IMR-90 (cell line): ENCODE measurements at places on chromosomes 3 and 15. TPM values are rescaled to one million over a fixed set of nuclear protein-coding genes. Genes with fewer than 3 reads are reported as not detected.

DNA sequence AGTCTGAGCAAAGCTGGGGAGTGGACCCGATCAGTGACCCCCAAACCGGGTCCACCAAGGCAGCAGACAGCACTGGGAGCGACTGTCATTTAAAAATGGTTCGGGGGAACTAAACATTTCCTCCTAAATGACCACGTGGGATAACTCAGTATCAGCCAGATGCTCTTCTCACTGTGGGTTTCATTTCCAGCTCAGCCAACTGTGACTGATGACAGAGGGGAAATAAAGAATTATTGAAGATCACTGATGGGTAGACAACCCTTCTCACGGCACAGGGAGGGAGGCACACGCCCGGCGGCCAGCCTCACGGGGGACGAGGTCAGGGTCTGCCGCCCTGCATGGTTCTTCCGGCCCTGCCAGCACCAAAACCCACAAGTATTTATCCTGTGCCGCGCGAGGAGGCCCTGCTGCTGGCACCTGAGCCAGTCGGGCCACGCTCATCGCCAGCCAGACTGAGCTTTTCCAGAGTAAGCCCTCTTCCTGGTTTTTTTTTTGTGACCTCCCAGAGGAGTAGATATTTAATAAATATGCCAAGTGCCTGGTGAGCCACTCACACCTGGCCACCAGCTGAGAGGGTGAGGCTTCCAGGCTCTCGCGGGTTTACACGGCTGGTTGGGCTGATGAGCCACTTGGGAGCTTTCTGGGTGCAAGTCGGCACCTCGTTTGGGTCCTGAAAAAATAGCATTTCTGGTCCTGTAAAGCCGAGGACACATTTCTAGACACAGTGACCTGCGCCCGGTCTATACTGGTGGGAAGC is 6.2 kb downstream of the MELTF start:
- H3K36me3 ChIP-seq: no peaks in the 10 kb centered on the region
- H3K27me3 ChIP-seq: peaks cover 61% of the 10 kb centered on the region
- H3K4me1 ChIP-seq: no peaks in the 10 kb centered on the region
- no peak overlapping the region for H3K4me3 ChIP-seq

DNA sequence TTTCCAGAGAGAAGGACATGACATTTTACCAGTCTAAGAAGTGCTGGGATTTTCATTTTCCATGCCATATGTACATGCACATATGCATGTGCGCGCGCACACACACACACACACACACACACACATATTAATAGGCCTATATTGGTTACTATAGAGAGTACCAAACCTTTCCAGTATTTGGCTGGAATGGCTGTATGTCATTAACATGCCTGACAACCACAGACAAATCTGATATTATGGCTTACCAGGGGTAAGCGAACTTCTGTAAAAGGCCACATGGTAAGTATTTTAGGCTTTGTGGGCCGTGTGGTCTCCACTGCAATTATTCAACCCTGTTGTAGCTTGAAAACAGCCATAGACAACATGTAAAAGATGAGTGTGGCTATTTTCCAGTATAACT is 97.2 kb upstream of the TSPAN3 start:
- no peak for DNase-seq
- H3K27me3 ChIP-seq: no peaks in the 10 kb centered on the region
- H3K4me3 ChIP-seq: no peak overlapping the region
- peaks cover 1% of the 10 kb centered on the region; the same call in 1 of the 2 replicates for H3K36me3 ChIP-seq

- H3K36me3 ChIP-seq: peaks cover 3% of the 10 kb centered on the region
- H3K27ac ChIP-seq: no peak overlapping the region
- DNase-seq: no peak
- peaks cover 2% of the 10 kb centered on the region; the same call in 1 of the 2 replicates for H3K4me1 ChIP-seq
These were observed 8.6 kb upstream of the IL20RB start for GRCh38 chr3:136949146-136949545.

DNA sequence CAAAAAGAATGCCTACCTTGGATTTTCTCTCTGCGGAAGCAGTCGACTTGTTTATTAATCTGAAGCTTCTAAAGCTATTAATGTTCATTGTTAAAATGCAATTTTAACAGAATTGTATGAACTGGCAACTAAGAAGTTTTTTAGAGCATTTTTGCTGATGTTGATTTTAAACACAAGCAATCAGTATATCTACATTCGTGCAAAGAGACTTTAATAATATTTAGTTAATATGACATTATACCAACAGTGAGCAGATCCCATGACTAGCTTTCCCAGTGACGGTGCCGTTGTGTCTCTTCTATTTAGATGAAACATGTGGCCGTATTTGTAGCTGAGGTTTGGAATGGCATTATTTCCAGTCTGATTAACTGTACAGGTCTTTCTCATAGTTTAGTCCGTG is 88.0 kb downstream of the PEX5L start:
- H3K4me1 ChIP-seq: no peaks in the 10 kb centered on the region
- no peak overlapping the region for H3K27ac ChIP-seq
- H3K27me3 ChIP-seq: no peaks in the 10 kb centered on the region
- DNase-seq: no peak
- no peak overlapping the region for H3K4me3 ChIP-seq

- no peaks in the 10 kb centered on the region for H3K27me3 ChIP-seq
- no peak overlapping the region for H3K27ac ChIP-seq
- no peak overlapping the region for H3K4me3 ChIP-seq
These were observed 278.4 kb downstream of the OCA2 start for GRCh38 chr15:27820722-27821121.

- no peak overlapping the region for H3K27ac ChIP-seq
- no peak for DNase-seq
- no peak overlapping the region for H3K4me3 ChIP-seq
These were observed 1.0 kb downstream of the PIGZ start for GRCh38 chr3:196967412-196968232.

- H3K27ac ChIP-seq: no peak overlapping the region
- peaks cover 4% of the 10 kb centered on the region; the same call in 1 of the 2 replicates for H3K4me1 ChIP-seq
- no peaks in the 10 kb centered on the region for H3K27me3 ChIP-seq
- no peak overlapping the region for H3K4me3 ChIP-seq
- peak; percentile 86 for DNase-seq
These were observed 53.0 kb downstream of the ZNF148 start for GRCh38 chr3:125322166-125322565.

DNA sequence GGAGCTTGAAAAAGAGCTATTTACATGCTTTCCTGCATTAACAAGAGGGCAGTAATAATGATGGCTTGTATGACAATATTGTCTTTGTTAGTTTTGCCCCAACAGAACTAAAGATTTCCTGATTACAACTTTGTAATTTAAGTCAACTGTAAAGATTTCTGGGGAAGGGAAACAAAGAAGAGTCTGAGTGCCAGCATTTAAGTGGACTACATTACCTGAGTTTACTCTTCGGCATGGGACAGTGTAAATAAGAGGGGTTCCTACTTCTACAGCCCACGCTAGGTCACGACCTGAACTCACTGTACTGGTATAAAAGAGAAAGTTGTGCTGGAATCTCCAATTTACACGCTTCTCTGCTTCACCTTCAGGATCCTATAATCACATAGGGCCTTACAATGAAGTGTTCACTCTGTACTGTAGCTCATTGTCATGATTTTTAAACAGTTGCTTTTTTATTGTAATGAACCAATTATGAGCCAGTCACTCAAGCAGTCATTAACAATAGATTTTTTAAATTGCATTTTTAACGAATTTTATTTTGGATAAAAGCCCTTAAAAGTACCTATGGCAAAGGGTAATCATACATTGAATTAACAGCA is 39.6 kb downstream of the DPH6 start:
- H3K36me3 ChIP-seq: no peaks in the 10 kb centered on the region
- H3K4me3 ChIP-seq: no peak overlapping the region
- H3K27ac ChIP-seq: no peak overlapping the region
- no peaks in the 10 kb centered on the region for H3K4me1 ChIP-seq
- no peak for DNase-seq
- no peaks in the 10 kb centered on the region for H3K27me3 ChIP-seq

CCR1 gene
- not detected in 2 replicates for total RNA-seq

GRCh38 chr3:170049146-170050000 is 11.6 kb downstream of the GPR160 start:
- H3K4me1 ChIP-seq: no peaks in the 10 kb centered on the region
- peaks cover 3% of the 10 kb centered on the region; the same call in 1 of the 2 replicates for H3K27me3 ChIP-seq
- no peak overlapping the region for H3K27ac ChIP-seq
- no peak overlapping the region for H3K4me3 ChIP-seq
- H3K36me3 ChIP-seq: no peaks in the 10 kb centered on the region
- peak; percentile 23 for DNase-seq

- H3K27me3 ChIP-seq: no peaks in the 10 kb centered on the region
- no peak overlapping the region for H3K27ac ChIP-seq
- no peak overlapping the region for H3K4me3 ChIP-seq
- peaks cover 2% of the 10 kb centered on the region; the same call in 1 of the 2 replicates for H3K4me1 ChIP-seq
- H3K36me3 ChIP-seq: no peaks in the 10 kb centered on the region
- peak; percentile 20 for DNase-seq
These were observed 211.0 kb downstream of the GBE1 start for GRCh38 chr3:81550415-81550814.

C3orf49 gene
- not detected in 2 replicates for total RNA-seq

PLSCR5 gene
- not detected in 2 replicates for total RNA-seq

DNA sequence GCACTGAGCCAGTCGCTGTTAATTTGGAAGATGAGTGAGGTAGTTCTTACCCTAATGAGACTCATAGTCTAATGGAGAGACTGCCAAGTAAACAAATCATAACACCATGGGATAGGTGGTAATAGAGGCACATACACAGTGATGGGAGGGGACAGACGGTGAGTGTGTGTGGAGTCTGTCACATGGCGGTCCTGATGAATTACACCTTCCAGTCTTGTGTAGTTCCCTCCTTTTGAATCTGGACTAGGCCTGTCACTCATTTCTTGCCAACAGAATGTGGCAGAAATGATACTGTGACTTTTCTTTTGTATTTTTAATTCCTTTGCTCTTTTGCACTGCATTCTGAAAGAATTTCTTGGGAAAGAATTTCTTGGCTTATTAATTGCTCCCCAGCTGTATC is 78.1 kb downstream of the NR1D2 start:
- no peaks in the 10 kb centered on the region for H3K36me3 ChIP-seq
- H3K4me3 ChIP-seq: no peak overlapping the region
- no peak overlapping the region for H3K27ac ChIP-seq
- H3K27me3 ChIP-seq: no peaks in the 10 kb centered on the region
- H3K4me1 ChIP-seq: no peaks in the 10 kb centered on the region
- DNase-seq: no peak

- no peak overlapping the region for H3K4me3 ChIP-seq
- H3K4me1 ChIP-seq: no peaks in the 10 kb centered on the region
- peaks cover 14% of the 10 kb centered on the region for H3K27me3 ChIP-seq
These were observed 13.2 kb upstream of the GOLM2 start for GRCh38 chr15:44275150-44275830.

DNA sequence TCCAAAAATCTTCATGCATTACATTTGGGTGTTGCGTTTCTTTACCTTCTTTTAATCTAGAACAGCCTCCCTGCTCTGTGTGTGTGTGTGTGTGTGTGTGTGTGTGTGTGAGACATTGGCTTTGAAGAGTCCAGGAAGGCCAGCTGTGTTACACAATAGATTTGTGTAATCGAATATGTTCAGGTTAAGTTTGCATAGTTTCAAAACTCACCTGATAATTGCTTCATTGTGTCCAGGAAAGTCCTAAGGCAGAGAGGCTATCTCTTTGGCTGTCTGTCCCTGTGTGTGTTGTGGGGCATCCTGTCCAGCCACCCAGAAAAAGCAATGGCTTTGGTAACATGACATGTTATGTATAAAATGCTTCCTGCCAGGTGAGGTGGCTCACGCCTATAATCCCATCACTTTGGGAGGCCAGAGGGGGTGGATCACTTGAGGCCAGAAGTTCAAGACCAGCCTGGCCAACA is 37.5 kb downstream of the ZNF710 start:
- H3K27me3 ChIP-seq: no peaks in the 10 kb centered on the region
- no peak overlapping the region for H3K27ac ChIP-seq
- no peak overlapping the region for H3K4me3 ChIP-seq
- peaks cover 30% of the 10 kb centered on the region for H3K4me1 ChIP-seq
- DNase-seq: no peak

DNA sequence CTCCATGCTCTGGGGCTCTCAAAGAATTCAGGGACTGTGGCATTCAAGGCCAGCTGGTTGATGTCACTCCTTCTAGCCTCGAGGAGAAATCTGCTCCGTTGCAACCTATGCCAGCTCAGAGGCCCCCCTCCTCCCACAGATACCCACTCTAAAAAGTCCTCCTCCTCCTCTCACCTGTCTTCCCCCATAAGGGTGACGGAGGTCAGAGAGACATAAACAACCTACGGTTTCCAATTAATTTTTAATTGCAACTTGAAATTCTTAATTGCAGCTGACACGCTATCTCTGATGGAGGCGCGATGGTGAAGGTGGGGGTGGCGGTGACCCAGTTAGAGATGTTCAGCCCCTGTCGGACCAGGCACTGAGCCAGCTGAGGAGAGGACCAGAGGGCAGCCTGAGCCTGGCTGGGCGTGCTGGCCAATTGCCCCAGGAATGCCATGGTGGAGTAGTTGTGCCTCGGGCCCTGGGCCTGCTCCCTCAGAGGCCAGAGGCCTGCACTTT is 43.2 kb upstream of the INSYN1 start:
- peaks cover 20% of the 10 kb centered on the region for H3K27me3 ChIP-seq
- H3K4me3 ChIP-seq: no peak overlapping the region
- peaks cover 16% of the 10 kb centered on the region for H3K4me1 ChIP-seq
- H3K27ac ChIP-seq: no peak overlapping the region

DLL4 gene
- total RNA-seq: 1.7 and 1.8 TPM in 2 replicates

C3orf85 gene
- total RNA-seq: not detected in 2 replicates

DNA sequence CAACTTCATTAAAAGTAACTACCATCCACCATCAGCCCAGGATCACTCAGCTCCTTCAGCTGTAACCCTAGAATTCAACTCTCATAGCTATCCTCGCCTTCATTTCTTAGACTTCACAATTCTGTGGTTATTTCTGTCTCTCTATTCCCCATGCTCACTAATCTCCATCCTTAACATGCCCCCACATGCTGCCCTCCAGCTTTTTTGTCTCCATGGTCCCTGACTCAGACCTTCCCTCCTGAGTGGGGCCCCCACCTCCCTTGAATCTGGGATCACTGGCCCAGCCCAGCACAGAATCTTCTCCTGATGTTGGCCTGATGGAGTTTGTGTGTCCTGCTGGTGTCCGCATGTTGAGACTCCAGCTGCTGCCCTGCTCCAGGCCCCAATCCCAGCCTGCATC is 41.7 kb downstream of the CHST14 start:
- H3K4me1 ChIP-seq: peaks cover 4% of the 10 kb centered on the region; the same call in 1 of the 2 replicates
- H3K4me3 ChIP-seq: no peak overlapping the region
- H3K36me3 ChIP-seq: no peaks in the 10 kb centered on the region
- DNase-seq: no peak
